ENCODE measurements at places on chromosomes 3 and 15. TPM values are rescaled to one million over a fixed set of nuclear protein-coding genes. Genes with fewer than 3 reads are reported as not detected.

The PROK2 gene
- 0.41 TPM for total RNA-seq

The LINGO1 gene
- 0.78 TPM for total RNA-seq

The SAMMSON gene
- total RNA-seq: not detected

The ADAMTS9 gene
- total RNA-seq: 19.9 TPM

The SLC26A6 gene
- total RNA-seq: 14.1 TPM

The FEZF2 gene
- not detected for total RNA-seq

The PAK6 gene
- 10.1 TPM for total RNA-seq

The ANP32A gene
- total RNA-seq: 134 TPM

The TF gene
- 15.7 TPM for total RNA-seq

The TUSC7 gene
- total RNA-seq: not detected

The VIPR1 gene
- 2.1 TPM for total RNA-seq

The RARRES1 gene
- total RNA-seq: 22.3 TPM

The KBTBD13 gene
- 8.4 TPM for total RNA-seq

The C2CD4A gene
- not detected for total RNA-seq

The AADACL2 gene
- total RNA-seq: not detected

The GOLGA6A gene
- total RNA-seq: not detected

The FBXO22 gene
- 19.2 TPM for total RNA-seq

The GLT8D1 gene
- 33.2 TPM for total RNA-seq

The SLC22A14 gene
- total RNA-seq: not detected

The CCDC71 gene
- 9.4 TPM for total RNA-seq

The OXTR gene
- 0.32 TPM for total RNA-seq

The FSIP1 gene
- total RNA-seq: 0.73 TPM

The SEMA5B gene
- total RNA-seq: 5.2 TPM

The FANCD2OS gene
- total RNA-seq: not detected

The ECE2 gene
- not detected for total RNA-seq

The SPATA12 gene
- not detected for total RNA-seq

The DTWD1 gene
- 22.1 TPM for total RNA-seq

The THBS1 gene
- 35.4 TPM for total RNA-seq

The MRPL46 gene
- 66.9 TPM for total RNA-seq

The GOLGA8T gene
- total RNA-seq: 0.65 TPM

The ZPLD1 gene
- not detected for total RNA-seq

The PARP15 gene
- total RNA-seq: 0.51 TPM

The ELL3 gene
- 1.5 TPM for total RNA-seq

Data from Right ventricle myocardium inferior (tissue), 1 donor.